ENCODE measurements at places on chromosomes 4 and X.

GRCh38 chr4:127012549-127012948 is 620.2 kb upstream of the INTU start:
- DNase-seq, result no peak

- peak; percentile 6 for DNase-seq
Measured at GRCh38 chrX:71367396-71367795, 1.2 kb downstream of the TAF1 start.

DNA sequence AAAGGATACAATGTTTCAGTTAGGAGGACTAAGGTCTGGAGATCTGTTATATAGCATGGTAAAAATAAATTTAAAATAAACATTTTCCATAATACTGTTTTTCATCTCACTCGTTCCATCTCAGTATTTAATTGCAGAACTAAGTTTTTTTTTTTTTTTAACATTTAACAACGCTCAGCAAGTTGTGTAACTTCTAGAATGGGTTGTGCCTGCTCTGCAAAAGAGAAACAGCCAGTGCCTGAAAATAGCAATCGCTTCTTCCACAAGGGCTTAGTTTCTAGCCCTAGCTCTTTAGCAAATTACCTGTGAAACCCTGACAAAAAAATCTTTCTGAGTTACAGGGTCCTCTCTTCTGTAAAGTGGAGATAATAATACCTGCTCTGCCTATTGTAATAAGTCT is 41.9 kb downstream of the CNGA1 start:
- DNase-seq, result no peak

GRCh38 chr4:170008371-170008770 is 17.8 kb downstream of the MFAP3L start:
- no peak for DNase-seq

GRCh38 chrX:54182864-54183613 is at the start of gene FAM120C:
FAM120C (minus strand) TSS chrX:54183254; CDS start chrX:54183198, 56 bp downstream.
- DNase-seq, result peak; percentile 73

- DNase-seq, result no peak
Measured at GRCh38 chrX:42821803-42822443, 44.0 kb upstream of the PPP1R2C start.

DNA sequence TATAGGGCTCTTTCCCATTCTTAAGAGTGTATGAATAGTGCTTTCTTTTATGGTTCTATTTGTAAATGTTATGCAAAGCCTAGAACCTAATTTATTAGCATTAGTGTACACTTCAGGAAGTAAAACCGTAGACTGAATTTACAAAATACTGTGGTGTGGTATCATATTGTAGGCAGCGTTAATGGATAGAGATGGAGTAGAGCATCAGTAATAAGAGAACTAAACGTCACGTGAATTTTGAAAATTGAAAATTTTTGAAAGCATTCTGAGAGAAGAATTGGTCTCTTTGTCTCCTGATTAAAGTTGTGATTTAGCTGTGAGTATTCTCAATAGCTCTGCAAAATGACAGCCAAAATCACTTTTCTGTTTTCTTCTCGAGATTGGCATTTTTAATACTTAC is 2.9 kb downstream of the STIM2 start:
- no peak for DNase-seq

GRCh38 chr4:38323141-38323641 is 340.8 kb upstream of the KLF3 start:
- no peak for DNase-seq

- DNase-seq, result no peak
Measured at GRCh38 chrX:95441836-95442235, 1242.8 kb upstream of the DIAPH2 start.

DNA sequence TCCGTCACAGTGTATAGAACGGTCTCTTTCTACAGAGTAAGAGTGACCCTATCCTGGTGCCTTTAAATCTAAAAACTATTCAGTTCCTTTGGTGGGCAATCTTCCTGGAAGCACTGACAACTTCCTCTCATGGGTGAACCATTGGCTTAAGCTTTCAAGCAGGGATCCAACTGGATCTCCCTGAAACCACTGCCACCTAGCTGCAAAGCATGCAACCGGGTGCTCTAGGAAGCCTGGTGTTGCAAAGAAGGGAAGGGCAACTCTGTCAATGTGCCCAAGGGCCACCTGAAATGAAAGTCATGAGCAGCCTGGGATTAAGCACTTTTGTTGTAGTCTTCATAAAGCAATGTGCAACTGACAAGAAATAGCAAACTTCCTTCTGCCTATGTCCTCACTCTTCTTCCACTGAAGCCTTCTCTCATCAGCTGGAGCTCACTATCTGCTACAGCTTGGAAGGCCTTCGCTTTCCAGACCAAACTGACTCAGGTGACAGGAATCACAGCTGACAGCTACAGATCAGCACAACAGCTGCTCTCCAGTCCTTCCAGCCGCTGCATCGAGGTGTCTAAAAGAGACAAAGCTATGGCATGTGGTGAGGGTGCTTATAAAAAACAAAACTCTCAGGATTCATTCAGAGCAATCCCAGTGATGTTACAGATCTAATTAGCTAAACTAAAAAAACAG is 46.1 kb downstream of the SETD7 start:
- no peak for DNase-seq

GRCh38 chr4:12852338-12853307 is 631.5 kb downstream of the RAB28 start:
- DNase-seq, result no peak

DNA sequence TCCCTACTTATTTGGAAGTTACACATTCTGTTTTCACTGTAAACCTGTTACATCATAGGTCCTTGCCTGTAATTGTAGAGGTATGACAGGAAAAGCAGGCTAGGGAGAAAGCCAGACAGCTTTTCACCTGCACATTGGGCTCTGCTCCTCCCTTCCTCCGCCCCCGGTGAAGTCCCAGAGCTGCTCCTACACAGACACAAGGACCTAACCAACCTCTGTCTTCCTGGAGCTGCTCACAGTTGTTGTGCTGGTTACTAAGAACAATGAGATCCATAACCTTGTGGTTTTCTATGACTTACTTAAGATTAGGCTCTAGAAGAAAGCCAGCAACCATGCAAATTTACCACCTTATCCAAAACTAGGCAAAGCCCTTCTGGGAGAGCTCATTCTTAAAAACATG is 40.0 kb downstream of the MOSPD2 start:
- no peak for DNase-seq

- DNase-seq, result no peak
Measured at GRCh38 chr4:79947386-79947785, 125.6 kb downstream of the ANTXR2 start.

DNA sequence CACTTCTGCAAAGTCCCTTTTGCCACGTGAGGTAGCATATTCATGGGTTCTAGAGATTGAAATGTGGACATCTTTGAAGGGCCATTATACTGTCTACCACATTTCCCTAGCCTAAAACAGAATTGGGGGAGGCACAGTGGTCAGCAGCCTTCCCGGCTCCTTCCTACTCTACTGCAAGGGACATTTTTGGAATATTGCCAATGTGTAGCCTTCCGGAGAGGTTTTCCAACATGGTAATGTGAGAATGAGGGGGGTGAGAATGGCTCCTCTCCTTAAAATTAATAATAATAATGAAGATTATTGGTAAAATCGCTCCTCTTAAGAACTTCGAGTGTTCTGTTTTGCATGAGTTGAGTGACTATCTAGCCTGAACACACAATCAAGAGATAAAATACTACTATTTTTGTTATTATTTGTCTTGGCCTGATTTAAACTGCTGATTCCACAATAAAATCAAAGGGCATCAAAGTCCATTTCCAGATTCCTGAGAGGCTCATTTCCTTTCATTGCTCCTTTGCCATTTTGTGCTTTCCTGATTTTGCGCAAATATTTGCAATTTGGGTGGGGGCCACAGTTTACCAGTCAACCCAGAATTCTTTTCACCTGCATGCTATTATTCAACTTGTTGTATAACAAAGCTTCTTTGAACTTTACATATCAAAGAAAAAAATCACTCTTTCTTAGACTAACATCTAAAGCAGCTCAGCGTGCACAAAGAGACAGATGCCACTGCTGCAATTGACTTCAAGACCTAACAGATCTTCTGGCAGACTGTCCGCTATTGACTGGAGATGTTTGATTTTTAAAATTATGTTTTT is 27.0 kb upstream of the TSPAN5 start:
- DNase-seq, result no peak

- DNase-seq, result no peak
Measured at GRCh38 chr4:120540625-120541024, 381.9 kb downstream of the PRDM5 start.

- peak; percentile 10 for DNase-seq
Measured at GRCh38 chrX:43121637-43122036, 343.7 kb upstream of the PPP1R2C start.

DNA sequence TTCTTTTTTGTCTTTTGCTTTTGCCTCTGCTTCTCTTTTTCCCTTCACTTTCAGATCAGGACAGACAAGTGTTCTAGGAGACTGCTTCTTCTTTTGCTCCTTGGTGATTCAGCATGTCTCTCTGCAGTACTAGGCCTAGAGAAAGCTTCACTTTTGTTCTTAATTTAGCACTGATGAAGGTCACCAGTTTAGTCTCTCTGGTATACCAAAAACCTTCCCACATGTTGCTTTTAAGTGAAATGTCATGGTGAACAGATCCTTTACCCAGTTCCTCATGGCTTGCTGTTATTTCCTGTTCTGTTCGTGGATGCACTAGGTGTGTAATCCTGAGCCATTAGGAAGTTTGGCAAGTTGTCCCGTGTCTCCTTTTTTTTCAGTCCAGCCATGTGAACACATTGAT is 53.3 kb downstream of the NBDY start:
- DNase-seq, result no peak

DNA sequence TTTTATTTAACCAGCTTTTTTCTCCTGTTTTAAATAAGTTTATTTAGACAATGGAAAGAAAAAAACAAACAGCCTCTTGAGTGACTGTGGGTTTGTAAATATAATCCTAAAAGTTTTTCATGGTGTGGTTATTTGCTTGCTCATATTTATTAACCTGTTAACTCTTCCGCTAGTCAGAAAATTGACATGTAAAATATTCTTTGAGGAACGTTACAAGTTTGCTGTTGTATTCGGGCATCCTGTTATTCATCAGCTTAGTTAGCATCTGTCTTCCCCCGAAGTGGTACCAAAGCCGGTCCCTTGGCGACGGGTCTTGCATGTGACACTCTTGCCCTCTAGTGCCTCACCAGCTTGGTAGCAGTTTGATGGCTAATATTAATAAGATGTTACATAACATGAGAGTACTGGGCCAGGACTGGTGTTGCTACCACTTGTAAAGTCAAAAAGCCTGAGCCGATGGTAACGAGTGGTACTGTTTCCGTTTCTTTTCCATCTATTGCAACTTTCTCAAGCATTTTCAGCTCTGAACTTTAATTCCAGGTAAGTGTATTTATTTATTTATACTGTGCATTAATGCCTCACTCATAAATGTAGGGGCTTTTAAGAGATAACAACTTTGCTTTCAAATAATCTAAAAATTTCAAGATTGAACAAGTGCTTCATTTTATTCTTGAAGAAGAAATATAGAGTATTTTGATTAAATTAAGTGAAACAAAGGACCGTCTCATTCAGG is at the start of gene NDST3:
TSS of gene NDST3 (plus strand) at position 434 of the 733 bp plus-strand sequence. CDS start 19,425 bp downstream, outside the sequence.
- DNase-seq, result no peak

GRCh38 chrX:3443184-3443583 is 96.7 kb upstream of the MXRA5 start:
- no peak for DNase-seq

GRCh38 chrX:120697053-120697452 is 67.2 kb upstream of the C1GALT1C1 start:
- peak; percentile 56 for DNase-seq

GRCh38 chrX:53686151-53686885 is at the start of gene HUWE1:
HUWE1 (minus strand) TSS chrX:53686719; CDS start chrX:53654107, 32,612 bp downstream.
- DNase-seq, result peak; percentile 86

- DNase-seq, result no peak
Measured at GRCh38 chrX:154602226-154602625, 16.9 kb downstream of the CTAG1B start.

GRCh38 chr4:138952411-138952810 is 63.2 kb upstream of the NOCT start:
- no peak for DNase-seq

GRCh38 chr4:152880263-152880662 is 55.9 kb upstream of the FHDC1 start:
- DNase-seq, result no peak

- DNase-seq, result no peak
Measured at GRCh38 chrX:13702111-13702789, 13.3 kb downstream of the RAB9A start.

Data from CD4-positive, alpha-beta T cell treated with Interleukin-10 for 1 hour (primary cell).